ENCODE measurements at places on chromosomes 16 and 17.
A peak's percentile ranks its signal among the peaks of the same experiment; 100 is the strongest.

GRCh38 chr16:31273676-31274075 is 13.9 kb downstream of the ITGAM start:
- DNase-seq = peak; percentile 36

- DNase-seq = no peak
Observed at GRCh38 chr17:1906662-1907101, 76.9 kb downstream of the RPA1 start.

GRCh38 chr17:35244341-35245195 is 1.7 kb downstream of the SLFN5 start:
- peak; percentile 58 for DNase-seq

GRCh38 chr17:47714773-47715396 is 18.2 kb upstream of the TBX21 start:
- DNase-seq = no peak

DNA sequence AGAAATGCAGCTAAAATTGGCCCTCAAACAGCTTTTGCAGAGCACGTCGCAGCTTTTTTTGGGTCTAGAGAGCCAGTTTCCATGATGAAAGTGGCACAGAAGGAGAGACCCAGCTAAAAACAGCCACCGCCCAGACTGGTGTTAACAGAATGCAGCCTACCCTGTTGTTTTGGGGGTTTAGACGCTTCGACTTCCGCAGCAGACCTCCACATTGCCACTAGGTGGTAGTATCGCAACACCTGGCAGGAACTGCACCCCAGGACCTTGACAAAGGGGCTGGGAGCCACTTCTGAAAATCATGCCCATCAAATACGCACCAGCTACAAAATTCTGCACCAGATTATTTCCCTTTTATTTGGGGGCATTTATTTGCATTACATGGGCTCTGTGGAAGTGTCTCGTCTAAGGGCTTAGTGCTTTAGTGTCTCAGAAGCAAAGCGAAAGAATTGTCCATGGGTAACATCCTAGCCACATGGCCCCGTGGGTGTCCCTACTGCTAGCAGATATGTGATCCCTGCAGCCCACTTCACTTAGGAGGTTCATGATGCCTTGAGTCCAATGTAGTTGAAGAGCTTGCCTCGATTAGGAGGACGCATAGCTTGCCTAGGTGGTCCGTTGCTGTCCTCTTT is 167.1 kb downstream of the HAPSTR1 start:
- no peak for DNase-seq

- DNase-seq = no peak
Observed at GRCh38 chr16:58040945-58041627, 15.5 kb downstream of the MMP15 start.

DNA sequence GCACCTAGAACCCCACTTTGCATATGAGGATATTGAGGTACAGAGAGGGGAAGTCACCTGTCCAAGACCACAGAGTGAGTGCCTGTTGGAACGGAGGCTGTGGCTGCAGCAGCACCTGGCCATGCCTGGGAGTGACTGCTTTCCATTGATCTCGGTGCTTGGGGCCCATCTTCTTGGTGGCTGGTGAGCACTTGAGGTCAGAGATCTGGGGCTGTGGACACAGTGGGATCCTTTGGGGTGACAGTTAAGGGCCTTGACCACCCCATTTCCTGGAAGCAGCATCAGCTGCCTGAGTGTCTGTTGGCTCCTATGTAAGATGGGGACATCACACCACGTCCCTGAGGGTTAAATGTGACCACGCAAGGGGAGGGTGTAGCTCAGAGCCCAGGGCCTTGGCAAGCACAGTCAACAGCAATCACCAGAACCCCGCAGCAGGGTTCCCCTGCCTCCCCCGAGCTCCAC is 111.7 kb downstream of the IRF8 start:
- DNase-seq = no peak

DNA sequence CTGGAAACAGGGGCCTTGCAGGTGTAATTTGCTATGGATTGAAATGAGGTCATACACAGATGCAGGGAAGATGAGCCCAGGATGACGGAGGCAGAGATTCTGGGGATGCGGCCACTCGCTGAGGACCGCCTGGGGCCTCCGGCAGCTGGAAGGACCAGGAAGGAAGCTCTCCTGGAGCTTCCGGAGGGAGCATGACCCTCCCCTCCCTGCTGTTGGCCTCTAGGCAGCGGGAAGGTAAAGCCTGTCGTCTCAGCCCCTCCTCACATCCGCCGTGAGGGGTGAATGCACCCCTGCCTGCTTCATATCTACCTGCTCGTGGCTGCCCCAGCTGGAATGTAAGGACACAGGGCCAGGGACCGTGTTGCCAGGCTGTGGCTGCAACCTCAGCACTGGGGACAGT is 29.1 kb upstream of the ZNF469 start:
- DNase-seq = no peak

GRCh38 chr17:17837966-17838962 is 1.5 kb upstream of the SREBF1 start:
- no peak for DNase-seq

DNA sequence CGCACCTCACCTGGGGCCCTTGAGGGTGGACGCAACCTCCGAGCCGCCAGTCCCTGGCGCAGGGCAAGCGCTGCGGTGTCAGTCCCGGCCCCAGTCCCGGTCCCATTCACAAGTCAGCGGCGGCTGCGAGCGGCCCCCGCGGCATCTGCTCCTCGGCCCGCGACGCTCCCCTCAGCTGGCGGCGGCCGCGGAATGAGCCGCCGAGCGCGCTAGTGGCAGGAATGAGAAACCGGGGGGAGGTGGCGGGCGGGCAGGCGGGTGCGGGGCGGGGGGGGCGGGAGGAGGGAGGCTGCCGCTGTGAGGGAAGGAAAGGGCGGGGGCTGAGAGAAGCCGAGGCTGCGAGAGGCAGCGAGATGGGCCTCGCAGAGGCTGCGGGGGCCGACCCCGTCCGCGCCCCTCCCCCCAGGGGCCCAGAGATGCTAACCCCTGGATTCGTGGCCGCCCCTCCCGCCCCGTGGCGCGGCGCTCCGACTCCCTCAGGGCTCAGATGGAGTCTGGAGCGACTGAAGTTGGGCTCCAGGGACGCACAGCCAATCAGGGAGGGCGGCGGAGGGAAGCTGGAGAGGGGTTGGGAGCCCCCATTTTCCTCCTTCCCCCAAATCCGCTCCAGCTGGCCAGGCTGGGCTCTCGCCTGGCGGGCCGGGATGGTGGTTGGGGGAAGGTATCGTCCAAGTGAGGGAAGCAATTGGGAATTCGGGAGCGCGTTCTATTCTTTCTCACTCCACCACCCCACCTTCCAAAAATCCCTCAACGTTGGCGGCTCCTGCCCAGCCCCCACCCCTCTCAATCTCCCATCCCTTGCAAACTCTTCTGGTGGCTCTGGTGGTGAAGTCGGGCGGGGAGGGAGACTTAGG is at the start of gene CDH11:
Gene CDH11, minus strand, starts transcription at position 194 of the 854 bp plus-strand sequence. CDS start 117,194 bp downstream, outside the sequence.
- no peak for DNase-seq

- DNase-seq = no peak
Observed at GRCh38 chr17:80242505-80242904, 18.1 kb upstream of the RNF213 start.

DNA sequence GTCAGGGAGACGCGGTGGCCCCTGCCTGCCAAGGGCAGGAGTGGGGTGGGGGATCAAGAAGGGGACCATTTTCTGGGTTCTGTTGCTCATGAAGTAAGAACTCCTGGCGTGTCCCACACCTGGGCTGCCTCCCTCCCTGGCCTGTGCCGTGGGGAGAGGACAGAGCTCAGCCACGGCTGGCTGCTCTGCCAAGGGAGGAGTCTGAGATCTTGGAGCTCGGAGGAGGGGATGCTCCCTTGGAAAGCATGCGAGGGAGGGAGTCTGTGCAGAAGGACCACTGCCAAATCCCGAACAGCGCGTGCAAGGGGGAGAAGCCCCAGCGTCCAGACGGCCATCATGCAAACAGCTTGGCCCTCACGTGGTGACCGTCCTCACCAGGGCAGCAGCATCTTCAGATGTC is 64.2 kb upstream of the ZNF469 start:
- DNase-seq = no peak

DNA sequence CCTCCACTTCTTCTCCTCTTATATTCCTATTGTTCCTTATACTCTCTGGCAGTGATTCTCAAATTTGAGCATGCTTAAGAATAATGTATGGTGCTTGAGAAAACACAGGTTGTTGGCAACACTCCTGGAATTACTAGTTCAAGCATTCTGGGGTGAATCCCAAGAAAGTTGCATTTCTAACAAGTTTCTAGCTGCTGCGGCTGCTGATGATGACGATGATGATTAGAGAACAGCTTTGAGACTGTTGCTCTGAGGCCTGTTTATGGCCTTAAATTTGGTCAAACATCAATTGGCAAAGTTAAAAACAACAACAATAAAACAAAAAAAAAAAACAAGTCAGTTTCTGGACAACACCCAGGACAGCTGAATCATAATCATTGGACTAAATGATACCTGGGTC is 961.9 kb downstream of the CDH11 start:
- DNase-seq = no peak

- DNase-seq = no peak
Observed at GRCh38 chr16:29987371-29988085, 7.9 kb downstream of the HIRIP3 start.

DNA sequence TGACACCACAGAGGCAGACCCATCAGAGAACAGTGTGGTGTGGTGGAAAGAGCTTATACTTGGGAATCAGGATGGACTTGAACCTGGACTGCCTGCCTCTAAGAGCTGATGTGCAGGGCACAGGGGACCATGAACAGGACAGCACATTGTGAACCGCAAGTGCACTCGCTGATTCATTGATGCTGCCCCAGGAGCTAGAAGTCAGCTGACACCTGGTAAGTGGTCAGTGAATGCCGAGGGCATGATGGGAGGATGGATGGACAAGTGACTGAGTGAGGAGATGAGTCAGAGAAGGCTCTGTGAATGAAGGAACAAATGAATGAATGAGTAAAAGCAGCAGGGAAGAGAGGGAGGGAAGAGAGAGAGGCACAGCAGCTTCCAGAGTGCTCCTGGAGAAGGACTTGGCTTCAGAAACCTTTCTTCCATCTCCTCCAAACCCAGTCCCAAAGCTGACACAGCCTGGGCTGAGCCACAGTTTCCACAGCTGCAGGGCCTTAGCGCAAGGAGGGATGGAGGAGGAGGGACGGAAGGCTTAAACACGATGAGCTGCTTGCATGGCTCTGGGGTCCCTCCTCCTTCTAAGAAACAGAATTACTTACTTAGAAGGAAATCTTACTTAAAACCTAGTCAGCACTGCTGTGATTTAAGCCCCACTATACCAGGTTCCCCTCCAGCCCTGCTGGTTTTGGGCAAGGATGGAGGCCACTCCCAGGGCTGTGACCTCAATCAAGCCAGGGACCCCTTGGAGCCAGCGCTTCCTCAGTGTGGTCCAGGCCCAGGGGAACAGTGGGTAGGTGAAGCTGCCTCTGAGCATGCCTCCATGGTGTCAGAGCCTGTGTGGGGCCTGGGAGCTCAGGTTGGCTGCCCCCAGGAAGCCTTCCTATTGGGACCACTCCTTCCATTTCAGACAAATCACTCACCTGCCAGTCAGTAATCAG is 184.6 kb downstream of the TMEM132E start:
- DNase-seq = no peak

DNA sequence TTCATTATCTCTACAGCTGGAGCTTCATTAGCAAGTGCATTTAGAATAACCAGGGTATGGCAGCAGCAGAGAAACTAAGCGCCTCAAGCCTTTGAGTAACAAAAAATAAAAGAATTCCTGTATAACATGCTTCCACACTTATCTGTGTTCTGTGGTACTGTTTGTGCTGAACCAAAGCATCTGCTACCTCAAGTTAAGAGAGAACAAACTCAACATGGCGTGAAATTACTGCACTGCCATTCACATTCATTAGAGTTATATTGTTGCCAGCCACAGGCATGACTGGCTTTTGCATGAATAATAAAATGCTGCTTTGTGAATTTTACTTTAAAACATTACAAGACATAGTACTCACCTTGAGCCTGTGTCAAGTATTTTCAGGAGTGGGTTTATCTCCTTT is 76.6 kb downstream of the NLK start:
- no peak for DNase-seq

GRCh38 chr17:18182978-18183333 is 672 bp upstream of the ALKBH5 start:
- DNase-seq = peak; percentile 24

GRCh38 chr16:52597073-52597771 is 50.3 kb upstream of the TOX3 start:
- no peak for DNase-seq

DNA sequence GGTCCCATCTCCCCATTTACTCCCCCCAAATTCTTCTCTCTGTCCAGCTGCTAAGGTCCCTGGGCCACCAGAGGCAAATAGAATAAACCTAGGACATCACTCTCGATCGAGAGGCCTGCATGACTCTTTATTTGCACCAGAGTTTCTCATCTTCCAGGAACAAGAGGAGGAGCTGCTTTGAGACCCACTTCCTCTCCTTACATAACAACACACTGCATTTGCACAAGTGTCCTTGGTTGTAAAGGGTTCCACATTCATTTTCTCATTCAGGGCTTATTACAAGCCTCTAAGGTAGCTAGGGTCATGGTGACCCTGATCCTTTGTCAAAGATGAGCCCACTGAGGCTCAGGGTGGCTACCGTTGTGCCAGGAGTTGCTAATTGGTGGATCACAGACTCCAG is 38.1 kb upstream of the RHOT1 start:
- no peak for DNase-seq

- no peak for DNase-seq
Observed at GRCh38 chr17:45575126-45575885, 84.8 kb upstream of the PLEKHM1 start.

- no peak for DNase-seq
Observed at GRCh38 chr17:78709119-78709681, 72.9 kb downstream of the CYTH1 start.

- DNase-seq = no peak
Observed at GRCh38 chr16:49585143-49585832, 211.7 kb downstream of the C16orf78 start.

- DNase-seq = no peak
Observed at GRCh38 chr16:31461921-31462804, 2.9 kb downstream of the ARMC5 start.

Measured in epithelial cell of prostate (primary cell).